ENCODE measurements at places on chromosomes 3 and 15.

DNA sequence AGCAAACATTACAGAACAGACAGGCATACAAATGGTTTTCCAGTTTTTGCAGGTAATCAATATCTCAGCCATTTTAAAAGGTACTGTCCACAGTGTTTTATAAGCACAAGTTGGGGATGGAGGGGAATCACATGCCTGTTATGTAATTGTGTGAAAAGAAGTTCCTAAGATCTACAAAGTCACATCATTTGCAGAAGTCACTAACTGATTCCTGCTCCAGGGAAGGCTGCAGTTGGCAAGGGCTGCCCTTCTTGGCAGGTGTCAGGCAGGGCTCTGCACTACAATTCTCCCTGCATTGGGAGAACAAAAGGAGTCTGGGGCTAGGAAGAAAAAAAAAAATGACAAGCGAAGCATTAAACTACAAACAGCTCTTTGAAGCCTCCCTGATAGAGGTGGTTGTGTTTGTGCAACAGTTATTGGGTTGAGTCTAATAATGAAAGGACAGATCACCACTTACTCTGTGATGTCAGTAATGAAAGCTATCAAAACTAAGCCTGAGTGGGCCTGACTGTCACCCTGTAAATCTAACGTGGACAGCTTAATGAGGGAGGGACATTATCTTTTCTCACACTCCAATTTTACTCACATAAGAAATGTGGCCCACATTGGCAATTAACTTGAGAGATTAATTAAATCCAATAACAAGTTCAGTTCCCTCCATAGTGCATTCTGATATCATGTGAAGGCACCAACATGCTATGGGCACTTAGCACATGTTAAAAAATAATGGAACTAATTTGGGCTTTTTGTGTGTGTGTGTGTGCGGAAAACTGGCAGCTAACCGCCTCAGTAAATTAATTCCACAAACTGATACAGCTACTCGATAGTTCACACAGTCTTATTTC, 242.9 kb downstream of the FHIT start:
- no peak for DNase-seq

DNA sequence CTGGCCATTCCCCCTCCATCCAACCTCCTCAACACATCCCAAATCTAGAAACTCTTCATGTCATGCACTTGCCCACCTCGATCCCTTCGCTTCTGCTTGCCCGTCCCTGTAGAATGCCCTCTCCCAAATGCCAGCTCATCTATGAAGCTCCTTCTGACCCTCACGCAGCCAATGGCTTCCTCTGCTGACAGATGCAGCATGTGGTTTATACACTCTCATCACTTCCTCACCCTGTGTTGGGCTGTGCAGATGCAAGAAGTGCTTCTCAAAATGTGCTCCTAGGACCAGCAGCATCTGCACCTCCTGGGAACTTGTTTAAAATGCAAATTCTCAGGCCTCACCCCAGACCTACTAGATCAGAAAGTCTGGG, 51.7 kb downstream of the SEMA5B start:
- no peak for DNase-seq

- DNase-seq = no peak
Observed at GRCh38 chr15:60551147-60551780, 72.3 kb upstream of the ICE2 start.

- no peak for DNase-seq
Observed at GRCh38 chr3:24400450-24400849, 94.2 kb downstream of the THRB start.

GRCh38 chr15:53033709-53034108, 243.6 kb upstream of the ONECUT1 start:
- DNase-seq = no peak

DNA sequence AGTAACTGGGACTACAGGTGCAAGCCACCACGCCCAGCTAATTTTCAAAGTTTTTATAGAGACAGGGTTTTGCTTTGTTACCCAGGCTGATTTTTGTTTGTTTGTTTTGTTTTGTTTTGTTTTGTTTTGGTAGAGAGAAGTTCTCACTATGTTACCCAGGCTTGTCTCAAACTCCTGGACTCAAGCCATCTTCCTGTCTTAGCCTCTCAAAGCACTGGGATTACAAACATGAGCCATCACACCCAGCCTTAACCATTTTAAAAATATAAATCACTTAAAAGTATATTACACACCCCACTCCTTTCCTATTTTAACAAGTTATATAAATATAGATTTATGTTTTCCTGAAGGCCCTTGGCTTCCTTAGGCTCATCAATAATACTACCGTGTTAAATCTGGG, 6.5 kb upstream of the DYNC1LI1 start:
- no peak for DNase-seq

GRCh38 chr3:126515066-126515706, 2.4 kb downstream of the UROC1 start:
- no peak for DNase-seq

GRCh38 chr15:70480196-70480856, 283.0 kb downstream of the UACA start:
- peak; percentile 61 for DNase-seq

GRCh38 chr3:16794257-16794656, 90.5 kb upstream of the PLCL2 start:
- no peak for DNase-seq

DNA sequence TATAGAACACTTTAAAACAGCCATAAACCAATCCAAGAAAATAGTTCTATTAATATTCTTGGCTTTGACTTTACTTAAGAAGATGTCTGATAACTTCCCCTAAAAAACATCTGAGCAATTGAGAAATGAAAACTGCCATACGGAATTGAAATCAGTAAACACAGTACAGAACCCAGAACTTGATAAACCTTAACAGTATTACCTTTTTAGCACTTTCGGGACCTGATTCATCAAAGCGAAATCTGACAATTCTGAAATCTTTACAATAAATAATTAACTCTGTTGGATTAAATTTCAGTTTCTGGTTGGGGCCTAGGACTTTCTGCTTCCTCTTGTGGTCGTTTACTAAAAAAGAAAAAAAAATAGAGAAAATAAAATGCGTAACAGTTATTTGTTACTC, 17.3 kb downstream of the MTMR10 start:
- no peak for DNase-seq

- DNase-seq = no peak
Observed at GRCh38 chr3:15638193-15638890, 36.8 kb downstream of the BTD start.

DNA sequence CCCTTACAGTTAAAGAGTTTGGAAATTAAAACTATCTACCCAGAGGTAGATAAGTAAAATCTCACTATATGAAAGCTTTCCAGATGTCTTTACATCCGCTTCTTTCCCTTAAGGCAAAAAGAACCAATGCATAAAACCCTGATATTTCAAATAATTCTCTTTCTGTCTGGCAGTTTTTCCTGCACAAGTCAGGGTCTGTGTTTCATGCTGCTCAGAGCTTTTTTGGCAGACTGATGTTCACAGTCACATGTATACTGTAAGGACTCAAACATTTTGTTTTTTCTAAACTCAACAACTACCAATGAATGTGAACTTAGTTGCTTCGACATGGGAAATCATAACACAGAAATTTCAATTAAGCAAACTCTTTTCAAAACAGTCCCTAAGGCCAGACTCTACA, 988.4 kb downstream of the EPHA3 start:
- no peak for DNase-seq

- DNase-seq = no peak
Observed at GRCh38 chr3:12222775-12223485, 64.2 kb upstream of the TIMP4 start.

DNA sequence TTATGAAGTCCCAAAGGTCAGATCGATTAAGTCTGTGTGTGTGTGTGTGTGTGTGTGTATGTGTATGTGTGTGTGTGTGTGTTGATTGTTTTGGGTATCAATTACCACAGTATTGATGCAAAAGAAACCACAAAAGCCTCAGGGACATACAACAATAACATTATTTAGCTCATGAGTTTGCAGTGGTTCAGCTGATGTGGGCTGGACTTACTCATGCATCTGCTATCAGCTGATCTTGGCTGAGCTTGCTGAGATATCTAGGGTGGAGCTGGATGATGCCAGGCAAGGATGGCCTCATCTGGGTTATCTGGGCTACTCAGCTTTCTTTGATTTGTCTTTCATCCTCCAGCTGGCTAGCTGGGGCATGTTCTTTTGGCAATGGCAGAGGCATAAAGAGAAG, 82.4 kb upstream of the PRR23C start:
- DNase-seq = no peak

DNA sequence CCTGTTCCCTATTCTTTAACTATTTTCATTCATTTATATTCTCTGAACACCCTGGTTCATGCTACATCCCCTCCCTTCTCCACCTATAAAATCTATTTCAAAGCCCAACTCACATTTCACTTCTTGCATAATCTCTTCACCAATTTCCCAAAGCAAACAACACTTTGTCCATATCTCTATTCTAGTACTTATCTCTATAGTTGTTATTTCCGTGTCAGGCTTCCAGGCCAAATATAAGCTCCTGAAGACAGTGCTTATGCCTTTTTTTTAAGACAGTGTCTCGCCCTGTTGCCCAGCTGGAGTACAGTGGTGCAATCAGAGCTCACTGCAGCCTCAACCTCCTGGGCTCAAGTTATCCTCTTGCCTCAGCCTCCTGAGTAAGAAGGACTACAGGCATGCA, 43.6 kb downstream of the DNAH12 start:
- DNase-seq = no peak

Measured in stimulated activated CD4-positive, alpha-beta T cell treated with anti-CD3 and anti-CD28 coated beads, TNF-alpha, amount 100 ng/mL, for 48 hours (primary cell).